ENCODE measurements at places on chromosomes 12 and 14.
A peak's percentile ranks its signal among the peaks of the same experiment; 100 is the strongest.

- H3K36me3 ChIP-seq, result no peaks in the 10 kb centered on the region
- H3K27me3 ChIP-seq, result no peaks in the 10 kb centered on the region
- H3K4me1 ChIP-seq, result no peaks in the 10 kb centered on the region
- no peak for DNase-seq
- no peak overlapping the region for H3K4me3 ChIP-seq
These were observed 164.9 kb downstream of the TTC7B start for GRCh38 chr14:90651271-90651804.

GRCh38 chr14:75010472-75011093, 7.9 kb downstream of the EIF2B2 start:
- H3K27ac ChIP-seq, result no peak overlapping the region
- no peak overlapping the region for H3K4me3 ChIP-seq
- H3K36me3 ChIP-seq, result peaks cover 43% of the 10 kb centered on the region

- no peaks in the 10 kb centered on the region for H3K27me3 ChIP-seq
- peak overlapping the region; percentile 52 for H3K4me3 ChIP-seq
- peak; percentile 92 for DNase-seq
These were observed 236.4 kb downstream of the PCNX1 start for GRCh38 chr14:71143381-71144290.

GRCh38 chr14:37565550-37565949, 29.5 kb downstream of the FOXA1 start:
- H3K27me3 ChIP-seq, result no peaks in the 10 kb centered on the region
- H3K27ac ChIP-seq, result no peak overlapping the region
- H3K4me1 ChIP-seq, result no peaks in the 10 kb centered on the region

DNA sequence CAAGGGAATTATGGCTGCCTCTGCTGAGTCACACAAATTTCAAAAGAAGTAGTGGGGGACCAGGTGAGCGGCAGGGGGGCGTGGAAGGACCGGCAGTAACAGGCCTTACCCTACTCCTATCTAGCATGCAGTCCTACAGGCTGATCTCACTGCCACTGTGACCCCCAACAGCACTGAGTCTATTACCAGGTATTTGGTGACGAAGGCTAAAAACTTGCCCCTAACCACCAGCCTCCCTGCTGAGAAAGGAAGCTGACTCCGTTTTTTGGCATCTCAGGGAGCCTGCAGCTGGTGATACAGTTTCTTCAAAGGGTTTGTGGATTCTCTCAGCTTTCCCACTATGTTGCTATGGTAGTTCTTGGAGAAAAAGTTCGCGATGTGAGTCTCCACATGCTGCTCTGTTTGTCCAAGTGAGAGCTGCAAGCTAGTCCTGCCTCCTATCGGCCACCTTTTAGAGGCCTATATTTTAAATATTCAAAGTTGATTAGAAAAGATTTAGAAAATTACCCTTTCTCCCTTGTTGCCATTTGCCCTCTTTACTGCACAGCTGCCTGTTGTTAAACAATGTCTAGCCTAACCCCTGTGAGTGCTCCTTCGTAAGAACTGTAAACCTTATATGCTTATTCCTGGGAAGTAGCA, 57.1 kb upstream of the SLCO1B1 start:
- DNase-seq, result no peak
- H3K27me3 ChIP-seq, result no peaks in the 10 kb centered on the region
- no peaks in the 10 kb centered on the region for H3K4me1 ChIP-seq
- no peak overlapping the region for H3K4me3 ChIP-seq
- no peaks in the 10 kb centered on the region for H3K36me3 ChIP-seq
- no peak overlapping the region for H3K27ac ChIP-seq

- no peak overlapping the region for H3K4me3 ChIP-seq
- H3K4me1 ChIP-seq, result peaks cover 23% of the 10 kb centered on the region
- H3K36me3 ChIP-seq, result peaks cover 57% of the 10 kb centered on the region
- H3K27ac ChIP-seq, result peak overlapping the region; percentile 49
- H3K27me3 ChIP-seq, result no peaks in the 10 kb centered on the region
- DNase-seq, result no peak
These were observed 11.1 kb downstream of the SSH1 start for GRCh38 chr12:108846290-108846701.

DNA sequence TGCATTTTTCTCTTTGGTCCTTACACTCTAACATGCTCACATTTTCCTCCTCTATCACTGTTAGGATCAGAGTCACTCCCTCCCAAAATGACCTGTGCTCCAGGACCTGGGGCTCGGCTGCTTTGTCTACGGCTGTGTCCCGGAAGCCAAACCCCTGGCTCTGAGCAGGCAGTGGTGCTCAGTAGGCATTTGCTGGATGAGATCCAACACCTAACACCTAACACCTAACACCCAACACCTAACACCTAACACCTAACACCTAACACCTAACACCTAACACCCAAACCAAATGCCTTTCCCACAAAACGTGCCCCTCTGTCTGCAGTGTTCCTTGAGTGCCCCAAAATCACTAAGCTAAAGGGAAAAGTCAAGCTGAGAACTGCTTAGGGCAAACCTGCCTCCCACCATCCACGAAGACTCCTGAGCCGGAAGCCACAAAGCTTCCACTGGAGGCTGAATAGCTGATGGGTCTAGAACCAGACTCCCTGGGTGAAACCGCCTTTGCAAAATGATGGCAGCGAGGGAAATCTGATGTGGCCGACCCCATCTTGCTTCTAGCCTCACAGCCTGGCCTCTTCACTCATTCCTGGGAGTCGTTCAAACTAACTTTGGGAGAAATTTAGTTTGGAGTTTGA, 29.2 kb downstream of the HSP90AA1 start:
- H3K27ac ChIP-seq, result no peak overlapping the region
- no peak for DNase-seq
- H3K4me3 ChIP-seq, result no peak overlapping the region
- H3K27me3 ChIP-seq, result peaks cover 3% of the 10 kb centered on the region

- peak overlapping the region; percentile 73 for H3K4me3 ChIP-seq
- H3K27ac ChIP-seq, result peak overlapping the region; percentile 95
- no peaks in the 10 kb centered on the region for H3K27me3 ChIP-seq
- H3K36me3 ChIP-seq, result peaks cover 81% of the 10 kb centered on the region
- DNase-seq, result peak; percentile 67
These were observed 9.0 kb downstream of the ARHGDIB start for GRCh38 chr12:14952299-14952921.

DNA sequence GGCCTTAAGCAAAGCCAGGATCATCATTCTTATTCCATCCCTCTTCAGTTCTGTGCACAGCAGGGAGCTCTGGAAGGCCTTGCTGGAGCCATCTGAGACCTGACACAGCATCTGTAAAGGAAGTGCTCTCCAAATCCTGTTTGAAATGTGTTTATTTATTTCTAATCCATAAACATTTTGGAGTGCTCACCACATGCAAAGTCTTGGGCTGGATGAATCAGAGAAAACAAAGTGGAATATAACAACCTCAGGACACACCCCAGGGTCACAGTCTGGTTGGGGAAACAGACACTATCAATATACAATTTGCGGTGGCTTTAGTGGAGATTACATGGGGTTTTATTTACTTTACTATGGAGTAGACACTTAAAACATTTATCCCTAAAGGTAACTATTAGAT, 54.3 kb downstream of the BMP4 start:
- H3K36me3 ChIP-seq, result no peaks in the 10 kb centered on the region
- no peak overlapping the region for H3K27ac ChIP-seq

GRCh38 chr12:85006206-85006605, 29.9 kb downstream of the TSPAN19 start:
- no peaks in the 10 kb centered on the region for H3K27me3 ChIP-seq
- H3K4me1 ChIP-seq, result no peaks in the 10 kb centered on the region
- no peak overlapping the region for H3K27ac ChIP-seq
- no peak overlapping the region for H3K4me3 ChIP-seq

DNA sequence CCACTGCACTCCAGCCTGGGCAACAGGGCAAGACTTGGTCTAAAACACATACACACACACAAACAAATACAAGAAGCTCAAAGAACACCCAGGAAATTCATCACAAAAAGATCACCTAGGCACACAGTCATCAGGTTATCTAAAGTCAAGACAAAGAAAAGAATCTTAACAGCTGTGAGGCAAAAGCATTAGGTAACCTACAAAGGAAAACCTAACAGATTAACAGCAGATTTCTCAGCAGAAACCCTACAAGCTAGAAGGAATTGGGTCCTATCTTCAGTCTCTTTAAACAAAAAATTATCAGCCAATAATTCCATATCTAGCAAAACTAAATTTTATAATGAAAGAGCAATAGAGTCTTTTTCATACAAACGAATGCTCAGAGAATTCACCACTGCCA, 22.4 kb downstream of the CEP83 start:
- peaks cover 10% of the 10 kb centered on the region for H3K4me1 ChIP-seq
- H3K27ac ChIP-seq, result no peak overlapping the region
- peaks cover 32% of the 10 kb centered on the region for H3K36me3 ChIP-seq
- DNase-seq, result no peak
- H3K27me3 ChIP-seq, result no peaks in the 10 kb centered on the region

DNA sequence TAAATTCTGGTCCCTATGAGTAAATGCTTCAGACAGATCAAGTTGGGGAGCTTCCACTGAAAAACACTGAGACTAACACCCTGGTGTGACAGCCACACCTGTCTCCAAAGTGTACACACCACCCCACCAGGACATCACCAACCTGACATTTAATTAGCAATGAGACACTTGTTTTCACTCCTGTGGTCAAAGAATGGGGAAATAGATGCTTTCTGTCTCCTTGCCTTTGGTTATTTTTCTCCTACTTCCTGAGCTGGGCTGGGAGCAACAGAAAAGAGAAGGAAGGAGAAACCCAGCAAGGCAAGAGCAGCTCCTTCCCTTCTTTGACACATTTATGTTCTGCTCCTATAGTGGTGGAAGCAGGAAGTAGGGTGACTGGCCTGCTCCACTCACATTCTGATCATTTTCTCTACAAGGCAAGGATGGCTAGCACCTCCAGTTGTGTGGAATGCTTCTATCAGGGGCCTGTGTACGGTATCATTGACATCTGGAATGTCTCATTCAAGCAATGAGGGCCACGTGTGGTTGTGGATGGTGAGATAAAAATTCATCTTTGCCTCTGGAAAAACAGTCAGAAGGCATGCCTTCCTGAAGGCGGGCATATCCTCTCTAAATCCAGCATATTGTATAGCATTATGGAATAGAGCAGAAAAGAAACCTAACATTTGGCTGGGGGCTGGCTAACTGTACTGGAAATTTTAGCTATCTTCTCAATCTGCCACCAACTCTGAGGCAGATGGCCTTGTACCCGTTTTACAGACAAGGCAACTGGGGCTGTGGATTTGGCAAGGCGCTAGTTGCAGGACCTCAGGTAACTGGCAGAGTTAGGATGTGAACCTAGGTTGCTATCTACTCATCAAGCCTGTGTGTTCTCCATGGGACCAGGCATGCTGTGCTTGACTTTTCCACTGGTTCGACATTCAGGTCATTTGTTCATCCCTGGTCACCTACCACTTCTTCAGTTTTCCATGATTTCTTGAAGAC, 24.8 kb upstream of the LGALS3 start:
- H3K4me1 ChIP-seq, result peaks cover 75% of the 10 kb centered on the region
- H3K27ac ChIP-seq, result peak overlapping the region; percentile 100
- H3K27me3 ChIP-seq, result no peaks in the 10 kb centered on the region
- H3K4me3 ChIP-seq, result peak overlapping the region; percentile 67
- peaks cover 23% of the 10 kb centered on the region for H3K36me3 ChIP-seq

GRCh38 chr12:21975293-21975692, 34.1 kb upstream of the ABCC9 start:
- peaks cover 11% of the 10 kb centered on the region for H3K27me3 ChIP-seq
- H3K4me3 ChIP-seq, result no peak overlapping the region
- no peak for DNase-seq
- no peak overlapping the region for H3K27ac ChIP-seq

DNA sequence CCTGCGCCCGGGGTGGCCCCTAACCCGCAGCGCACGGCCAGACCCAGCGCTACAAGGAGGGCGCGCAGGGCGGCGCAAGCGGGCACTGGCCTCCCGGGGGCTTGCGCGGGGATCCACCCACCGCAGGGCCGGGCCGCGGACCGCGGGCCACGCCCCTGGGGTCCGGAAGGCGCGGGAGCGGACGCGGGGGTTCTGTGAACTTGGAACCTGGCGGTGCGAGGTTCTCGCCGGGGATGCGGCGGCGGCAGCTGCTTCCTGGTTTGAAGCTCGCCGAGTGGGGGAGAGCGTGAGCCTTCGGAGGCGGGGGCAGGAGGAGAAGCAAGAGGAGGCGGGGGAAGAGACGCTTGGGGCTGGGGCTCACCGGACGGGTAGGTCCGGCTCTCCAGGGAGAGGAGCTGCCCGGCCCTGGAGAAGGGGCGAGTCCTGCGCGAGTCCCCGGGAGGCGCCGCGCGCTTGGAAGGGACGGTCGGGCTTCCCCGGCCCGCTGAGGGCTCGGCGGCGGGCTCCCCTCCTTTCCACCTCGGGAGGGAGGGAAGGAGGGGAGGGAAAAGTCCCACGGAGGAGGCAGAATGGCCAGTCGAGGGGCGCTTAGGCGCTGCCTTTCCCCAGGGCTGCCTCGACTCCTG, at the start of gene PRKCH:
TSS of gene PRKCH (plus strand) at position 195 of the 626 bp plus-strand sequence. CDS start 523 bp downstream, outside the sequence.
- peak within 1 kb of the TSS; percentile 91 for H3K27ac ChIP-seq
- peaks cover 39% of the 10 kb centered on the region for H3K36me3 ChIP-seq
- no peaks in the 10 kb centered on the region for H3K27me3 ChIP-seq
- H3K4me1 ChIP-seq, result peaks cover 26% of the 10 kb centered on the region
- peak; percentile 94 for DNase-seq
- peak within 1 kb of the TSS; percentile 97 for H3K4me3 ChIP-seq

GRCh38 chr14:72633551-72633950, 260.4 kb downstream of the DPF3 start:
- DNase-seq, result no peak
- no peaks in the 10 kb centered on the region for H3K4me1 ChIP-seq
- H3K4me3 ChIP-seq, result no peak overlapping the region
- no peaks in the 10 kb centered on the region for H3K36me3 ChIP-seq
- H3K27ac ChIP-seq, result no peak overlapping the region
- H3K27me3 ChIP-seq, result peaks cover 52% of the 10 kb centered on the region

DNA sequence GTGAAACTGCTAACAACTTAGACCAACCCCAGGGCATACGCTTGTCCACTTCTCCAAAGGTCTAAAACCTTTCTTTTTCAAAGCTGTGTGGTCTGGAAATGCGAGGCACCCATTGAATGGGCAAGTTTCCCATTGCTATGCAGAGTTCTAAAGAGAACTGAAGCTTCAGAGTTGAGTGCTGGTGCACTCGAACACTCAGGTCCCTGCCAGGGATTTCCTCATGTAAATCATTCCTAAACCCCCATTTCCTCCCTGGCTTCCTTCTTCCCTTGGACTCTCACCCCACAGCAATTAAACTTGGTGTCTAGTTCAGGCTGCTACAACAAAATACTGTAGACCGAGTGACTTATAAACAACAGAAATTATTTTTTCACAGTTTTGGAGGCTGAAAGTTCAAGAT, 2.2 kb upstream of the PXN start:
- H3K36me3 ChIP-seq, result peaks cover 12% of the 10 kb centered on the region
- H3K27ac ChIP-seq, result no peak overlapping the region
- peaks cover 26% of the 10 kb centered on the region for H3K4me1 ChIP-seq
- DNase-seq, result no peak
- no peak overlapping the region for H3K4me3 ChIP-seq

- peaks cover 3% of the 10 kb centered on the region for H3K4me1 ChIP-seq
- no peak overlapping the region for H3K27ac ChIP-seq
- DNase-seq, result no peak
- H3K4me3 ChIP-seq, result no peak overlapping the region
These were observed 3.7 kb downstream of the EFS start for GRCh38 chr14:23361320-23361719.

- DNase-seq, result no peak
- peaks cover 8% of the 10 kb centered on the region for H3K36me3 ChIP-seq
- peaks cover 44% of the 10 kb centered on the region for H3K4me1 ChIP-seq
These were observed 99.8 kb downstream of the BTG1 start for GRCh38 chr12:92045852-92046251.

GRCh38 chr14:75138492-75138891, 11.6 kb upstream of the NEK9 start:
- H3K4me1 ChIP-seq, result peaks cover 35% of the 10 kb centered on the region
- H3K27ac ChIP-seq, result peak overlapping the region; percentile 58
- H3K36me3 ChIP-seq, result peaks cover 27% of the 10 kb centered on the region
- no peak for DNase-seq
- H3K27me3 ChIP-seq, result no peaks in the 10 kb centered on the region
